Activated effector memory CD4-positive, alpha-beta T cell treated with Interleukin-2 at 50 U/mL for 16 hours (primary cell): ENCODE measurements at places on chromosomes 3 and 15.

DNA sequence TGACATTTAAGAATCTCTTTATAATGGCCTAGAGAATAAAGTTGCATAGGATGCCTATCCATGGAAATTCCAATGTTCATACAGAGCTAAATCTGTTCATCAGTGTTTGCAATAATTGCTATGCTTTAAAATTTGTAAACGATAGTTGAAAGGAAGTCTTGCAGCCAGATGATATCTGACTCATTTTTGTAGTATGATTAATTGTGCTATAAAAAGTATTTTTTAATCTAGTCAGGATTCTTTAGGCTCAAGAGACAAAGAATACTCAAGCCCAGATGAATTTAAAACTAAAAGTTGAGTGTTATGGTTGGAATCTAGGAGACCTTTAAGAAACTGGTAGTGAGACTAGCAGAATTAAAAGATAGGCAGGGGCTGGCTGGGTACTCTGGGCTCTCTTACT, 50.5 kb downstream of the SUCNR1 start:
- DNase-seq, result no peak

DNA sequence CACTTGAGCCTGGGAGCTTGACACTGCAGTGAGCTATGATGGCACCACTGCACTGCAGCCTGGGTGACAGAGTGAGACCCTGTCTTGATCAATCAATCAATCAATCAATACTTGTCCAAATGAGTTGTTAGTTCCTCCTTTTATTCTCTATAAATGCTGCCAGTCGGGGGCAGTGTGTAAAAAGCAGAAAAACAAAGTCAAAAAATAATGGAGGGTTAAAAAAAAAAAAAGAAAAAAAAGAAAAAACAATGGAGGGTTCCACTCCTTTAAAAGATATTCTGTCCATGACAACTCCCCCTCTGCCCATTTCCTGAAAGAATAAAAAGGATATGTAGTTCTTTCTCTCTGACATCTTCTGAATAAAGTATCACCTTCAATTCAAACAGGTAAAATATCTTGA, 1068.6 kb downstream of the FHIT start:
- DNase-seq, result no peak

DNA sequence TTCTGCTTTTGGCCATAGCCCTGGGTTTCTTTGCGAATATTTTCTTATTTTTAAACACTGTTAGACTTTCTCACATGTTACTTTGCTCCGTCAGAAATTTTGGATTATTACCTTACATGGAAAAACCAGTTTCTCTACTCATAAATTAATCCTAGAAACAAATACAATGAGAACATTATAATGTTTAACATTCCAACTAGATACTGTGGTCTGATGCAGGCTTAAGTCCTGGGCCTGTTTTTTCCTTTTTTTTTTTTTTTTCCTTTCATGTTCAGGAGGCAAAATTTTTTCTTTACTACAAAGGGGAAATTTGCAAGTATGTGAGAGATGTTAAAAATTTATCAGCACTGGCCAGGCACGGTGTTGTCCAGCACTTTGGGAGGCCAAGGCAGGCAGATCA, 28.9 kb downstream of the POPDC2 start:
- DNase-seq, result no peak

DNA sequence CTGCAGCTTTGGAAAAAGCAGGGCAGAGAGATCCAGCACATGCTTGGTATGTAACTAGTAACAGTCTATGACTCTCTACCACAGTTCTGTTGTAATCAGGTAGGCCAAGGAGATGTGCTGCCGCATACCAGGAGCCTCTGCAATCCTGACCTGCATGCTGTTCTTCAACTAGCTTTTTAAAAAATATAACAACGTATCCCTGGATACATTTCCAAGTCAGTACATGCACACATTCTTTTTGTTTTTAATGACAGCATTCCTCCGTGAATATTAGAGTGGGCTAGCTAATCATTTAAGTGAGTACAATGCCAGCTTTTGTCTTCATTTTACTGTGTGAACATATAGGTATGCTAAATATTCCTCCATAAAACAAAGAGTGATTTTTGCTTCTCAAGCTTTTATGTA, 437.8 kb downstream of the RBMS3 start:
- no peak for DNase-seq

GRCh38 chr3:102002056-102002455, 152.7 kb downstream of the NFKBIZ start:
- no peak for DNase-seq

DNA sequence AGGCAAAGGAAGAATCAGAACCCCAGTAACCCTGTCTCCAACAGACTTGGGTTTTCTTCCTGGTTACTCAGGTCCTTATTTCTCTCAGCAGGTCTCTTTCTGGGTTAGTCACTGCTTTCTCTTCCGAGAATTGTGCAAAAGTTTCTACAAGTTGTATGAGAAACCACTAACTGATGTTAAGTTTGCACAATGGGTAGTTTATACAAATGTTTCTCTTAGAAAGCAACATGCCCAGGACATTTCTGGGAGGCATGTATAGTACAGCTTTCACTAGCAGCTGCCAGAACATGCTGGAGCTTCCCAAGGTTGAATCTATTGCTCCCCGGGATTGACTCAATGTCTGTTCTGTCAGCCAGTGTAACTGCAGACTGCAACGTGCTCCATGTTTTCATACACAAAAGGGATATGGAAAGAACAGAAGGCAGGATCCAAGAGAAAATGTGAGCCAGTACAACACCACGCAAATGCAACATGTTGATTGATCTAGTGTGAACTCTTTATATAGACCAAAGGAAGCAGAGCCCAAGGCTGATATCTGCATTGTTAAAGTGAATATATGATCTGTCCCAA, 887.8 kb downstream of the MCTP2 start:
- DNase-seq, result no peak

DNA sequence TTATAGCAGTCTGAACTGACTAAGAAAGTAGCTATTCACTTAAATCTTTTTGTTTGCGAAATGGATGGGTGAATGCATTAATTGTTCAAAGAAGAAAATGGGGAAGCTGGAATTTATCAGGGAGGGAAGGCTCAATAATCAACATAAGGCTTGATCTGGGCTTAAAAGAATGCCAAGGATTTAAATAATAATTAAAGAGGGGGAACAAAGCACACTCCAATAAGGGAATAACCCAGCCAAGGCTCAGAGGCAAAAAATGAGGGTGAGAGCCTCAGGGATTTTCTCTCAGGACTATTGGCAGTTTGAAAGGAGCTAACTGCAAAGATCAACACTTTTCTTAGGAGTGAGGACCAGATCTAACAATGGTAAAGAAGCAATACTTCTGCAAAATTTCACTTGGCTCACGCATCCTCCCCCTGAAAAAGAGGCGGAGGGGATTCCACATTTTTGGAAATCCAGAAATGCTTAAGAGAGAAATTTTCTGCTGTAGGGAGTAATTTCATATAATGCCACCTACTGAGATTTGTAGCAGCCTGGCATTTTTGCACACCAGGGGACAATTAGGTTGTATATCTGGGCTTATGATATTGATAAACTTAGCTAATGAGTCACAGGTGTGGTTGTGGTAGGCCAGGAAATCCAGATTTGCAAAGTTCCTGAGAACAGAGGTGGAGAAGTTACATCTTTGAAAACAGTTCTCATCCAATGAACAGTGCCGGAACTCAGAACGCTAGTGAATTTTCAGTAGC, 405.1 kb downstream of the TUSC7 start:
- no peak for DNase-seq

DNA sequence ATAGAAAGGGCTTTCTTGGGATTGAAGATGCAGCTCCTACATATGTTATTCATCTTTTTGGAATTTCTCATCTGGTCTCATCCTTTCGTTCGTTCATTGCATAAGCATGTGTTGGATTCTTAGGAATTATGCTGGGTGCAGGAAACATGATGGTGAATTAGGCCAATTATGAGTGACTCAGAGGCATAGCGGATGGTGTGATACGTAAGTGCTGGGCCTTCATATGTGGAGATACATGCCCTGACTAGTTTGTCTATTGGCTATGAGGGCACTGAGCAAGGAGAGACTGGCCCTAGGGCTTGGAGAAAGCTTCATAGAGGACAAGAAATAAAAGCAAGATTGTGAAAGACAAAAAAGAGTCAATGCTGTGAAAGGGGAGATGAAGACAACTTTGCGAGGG, 235.1 kb downstream of the MYRIP start:
- DNase-seq, result no peak

DNA sequence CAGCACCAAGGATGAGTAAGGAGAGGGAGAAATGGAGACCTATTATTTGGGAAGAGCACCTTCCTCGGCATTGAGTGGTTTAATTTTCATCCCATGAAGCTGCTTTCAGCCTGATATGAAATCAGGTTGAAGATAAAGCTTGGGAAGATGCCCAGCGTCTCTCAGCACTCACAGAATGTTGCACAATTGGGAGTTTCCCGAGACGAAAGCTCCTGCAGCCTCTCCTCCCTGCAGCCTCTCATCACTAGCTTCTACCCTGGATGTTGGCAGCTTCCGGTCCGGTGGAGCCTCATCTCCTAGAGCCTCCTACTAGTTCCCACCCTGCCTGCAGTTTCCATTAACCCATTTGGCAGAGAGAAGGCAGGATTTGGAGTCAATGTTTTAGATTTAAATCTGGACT, 40.3 kb downstream of the EDEM1 start:
- no peak for DNase-seq

GRCh38 chr3:15096046-15096445, 2.9 kb downstream of the RBSN start:
- no peak for DNase-seq

- DNase-seq, result no peak
Observed at GRCh38 chr15:58332676-58333400, 99.0 kb upstream of the LIPC start.

- DNase-seq, result no peak
Observed at GRCh38 chr15:71431343-71432336, 316.4 kb downstream of the THSD4 start.

GRCh38 chr3:25018909-25019308, 409.2 kb upstream of the RARB start:
- no peak for DNase-seq

DNA sequence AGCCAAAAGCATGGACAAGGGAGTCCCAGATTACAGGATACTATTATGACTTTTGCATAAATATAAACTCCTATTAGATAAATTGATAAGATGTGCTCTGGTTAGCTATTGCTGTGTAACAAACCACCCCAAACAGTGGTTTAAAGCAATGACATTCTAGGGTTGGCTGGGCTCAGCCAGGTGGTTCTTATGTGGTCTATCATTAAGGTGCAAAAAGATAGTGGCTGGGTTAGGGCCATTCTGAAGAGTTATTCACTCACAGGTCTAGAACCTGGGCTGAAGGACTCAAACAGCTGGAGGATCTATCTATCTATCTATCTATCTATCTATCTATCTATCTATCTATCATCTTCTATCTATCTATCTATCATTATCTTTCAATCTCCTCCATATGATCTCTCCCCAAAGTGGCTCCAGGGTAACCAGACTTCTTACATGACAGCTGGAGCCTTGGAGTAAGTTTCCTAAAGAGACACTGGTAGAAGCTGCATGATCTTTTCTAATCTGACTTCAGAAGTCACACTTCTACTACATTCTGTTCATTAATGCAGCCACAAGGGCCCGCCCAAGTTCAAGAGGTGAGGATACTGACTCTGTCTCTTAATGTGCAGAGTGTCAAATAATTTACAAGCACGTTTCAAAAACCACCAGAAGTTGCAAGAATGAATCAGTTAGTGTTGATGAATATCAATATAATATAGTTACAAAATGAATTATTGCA, 74.9 kb upstream of the XCR1 start:
- no peak for DNase-seq

GRCh38 chr3:134066651-134067530, 37.2 kb upstream of the SLCO2A1 start:
- DNase-seq, result no peak

GRCh38 chr15:92393071-92393979, at the start of gene ST8SIA2:
ST8SIA2 (plus strand) TSS chr15:92393881; CDS start chr15:92394065, 184 bp downstream.
- DNase-seq, result no peak

DNA sequence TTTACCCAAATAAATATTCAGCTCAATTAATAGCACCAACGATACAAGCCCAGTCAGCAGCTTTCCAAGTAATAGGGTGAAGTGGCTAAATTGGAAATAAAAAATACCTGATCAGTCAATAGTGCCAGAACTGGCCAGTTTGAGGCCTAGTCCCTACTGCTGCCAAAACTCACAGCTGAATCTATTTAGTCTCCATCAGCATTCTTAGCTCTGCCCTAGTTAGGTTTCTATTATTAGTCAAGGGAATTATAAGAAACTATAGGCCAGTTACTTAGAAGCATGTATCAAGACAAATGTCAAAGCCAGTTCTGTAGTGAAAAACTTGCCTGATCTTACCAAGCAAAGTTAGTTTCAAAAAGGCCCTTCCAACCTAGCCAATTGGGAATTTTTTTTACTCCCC, 146.2 kb upstream of the ZBTB20 start:
- DNase-seq, result no peak

DNA sequence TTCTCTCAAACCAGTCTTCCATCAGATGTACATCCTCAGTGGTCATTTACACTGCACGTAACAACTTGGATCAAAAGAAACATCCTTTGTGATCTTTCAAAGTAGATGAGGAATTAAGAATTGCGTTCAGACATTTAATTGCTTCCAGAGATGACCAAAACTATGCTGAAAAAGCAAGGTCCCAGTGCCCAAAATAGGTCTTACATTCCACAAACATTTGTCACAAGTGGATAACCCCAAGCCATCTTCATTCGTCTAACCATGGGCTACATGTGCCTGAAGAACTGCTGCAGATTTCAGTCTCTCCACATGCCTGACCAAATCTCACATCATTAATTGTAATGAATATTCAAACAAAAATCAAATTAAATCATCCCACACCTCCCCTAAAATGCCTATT, 273.6 kb downstream of the SHOX2 start:
- DNase-seq, result no peak

GRCh38 chr15:66845266-66845785, 143.3 kb downstream of the SMAD6 start:
- no peak for DNase-seq

- DNase-seq, result no peak
Observed at GRCh38 chr3:67389176-67389575, 265.2 kb downstream of the SUCLG2 start.

DNA sequence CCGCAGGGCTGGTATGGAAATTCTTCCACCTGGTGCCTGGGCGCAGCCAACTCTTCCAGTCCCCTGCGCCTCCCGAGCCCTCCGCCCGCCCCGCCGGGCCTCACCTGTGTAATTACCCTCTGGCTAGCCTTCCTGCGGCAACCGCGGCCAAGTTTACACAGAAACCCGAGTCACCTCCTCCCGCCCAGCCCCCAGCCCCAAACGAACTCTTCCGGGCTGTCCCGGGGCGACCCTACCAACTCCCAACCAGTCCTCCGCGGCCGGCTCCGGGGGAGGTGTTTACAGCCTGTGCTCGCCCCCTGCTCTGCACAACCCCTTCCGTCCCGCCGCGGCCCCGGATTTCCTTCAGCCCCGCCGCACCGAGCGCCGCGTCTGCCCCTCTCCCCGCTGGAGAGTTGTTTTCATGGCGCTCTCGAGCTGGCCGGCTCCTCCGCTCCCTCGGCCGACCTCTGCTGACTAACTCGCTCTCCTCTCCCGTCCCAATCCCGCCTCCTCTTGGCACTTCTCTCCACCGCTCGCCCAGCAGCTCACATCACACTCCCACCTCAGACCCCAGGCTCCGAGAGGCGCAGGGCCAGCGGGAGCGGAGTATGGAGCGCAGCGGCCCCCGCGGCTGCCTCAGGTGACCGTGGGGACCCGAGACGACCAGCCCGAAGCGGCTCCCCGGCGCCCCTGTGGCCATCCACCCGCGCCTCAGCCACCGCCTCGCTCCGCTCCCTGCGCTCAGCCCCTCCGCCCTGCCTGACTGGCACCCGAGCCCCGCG, 538 bp downstream of the ATOSA start:
- DNase-seq, result peak; percentile 57
